ENCODE measurements at places on chromosomes 4 and X. TPM values are rescaled to one million over a fixed set of nuclear protein-coding genes. Genes with fewer than 3 reads are reported as not detected.

GRCh38 chr4:5079581-5079980 is 28.3 kb downstream of the STK32B start:
- DNase-seq: no peak

Gene PPP4R3C
- not detected for total RNA-seq

- no peak for DNase-seq
Observed at GRCh38 chr4:95106408-95106928, 348.7 kb downstream of the BMPR1B start.

GRCh38 chrX:94361241-94361640 is 687.2 kb downstream of the FAM133A start:
- DNase-seq: no peak

- DNase-seq: no peak
Observed at GRCh38 chr4:140408974-140409373, 18.5 kb downstream of the CLGN start.

- DNase-seq: no peak
Observed at GRCh38 chrX:86930419-86930818, 587.2 kb upstream of the KLHL4 start.
